Activated naive CD4-positive, alpha-beta T cell treated with anti-CD3 and anti-CD28 coated beads, Interleukin-2, amount 50 U/mL, for 72 hours (primary cell): ENCODE measurements at places on chromosomes 5 and 9. TPM values are rescaled to one million over a fixed set of nuclear protein-coding genes. Genes with fewer than 3 reads are reported as not detected.
A peak's percentile ranks its signal among the peaks of the same experiment; 100 is the strongest.

DNA sequence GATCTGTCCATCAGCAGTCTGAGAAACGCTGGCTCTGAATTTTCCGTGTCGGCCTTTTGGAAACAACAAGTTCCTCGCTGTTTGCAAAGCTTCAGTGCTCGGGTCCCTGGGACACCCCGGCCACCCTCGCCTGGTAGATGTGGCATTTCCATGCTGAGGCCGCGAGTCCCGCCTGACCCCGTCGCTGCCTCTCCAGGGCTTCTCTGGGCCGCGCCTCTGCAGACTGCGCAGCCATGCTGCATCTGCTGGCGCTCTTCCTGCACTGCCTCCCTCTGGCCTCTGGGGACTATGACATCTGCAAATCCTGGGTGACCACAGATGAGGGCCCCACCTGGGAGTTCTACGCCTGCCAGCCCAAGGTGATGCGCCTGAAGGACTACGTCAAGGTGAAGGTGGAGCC is 4.7 kb downstream of the NTNG2 start:
- DNase-seq = peak; percentile 36

DNA sequence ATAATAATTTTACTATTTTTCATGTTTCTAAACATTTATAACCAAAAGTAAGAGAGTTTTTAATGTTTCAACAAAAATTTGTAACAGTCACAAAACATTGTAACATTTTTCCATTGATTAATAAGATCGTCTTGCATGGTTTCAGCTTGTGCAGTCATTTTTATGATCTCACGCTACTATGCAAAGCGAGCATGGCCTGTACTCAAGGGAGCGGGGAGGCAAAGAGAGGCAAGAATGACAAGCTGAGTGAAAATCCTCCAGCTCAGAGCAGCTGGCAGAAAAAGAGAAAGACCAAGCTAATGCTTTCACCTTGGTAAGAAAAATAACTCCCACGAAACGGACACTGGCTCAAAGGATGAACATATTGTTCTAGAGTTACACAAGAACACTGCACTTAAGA is 90.0 kb upstream of the SV2C start:
- no peak for DNase-seq

Gene ANKRD18B
- 0.48 TPM for total RNA-seq

Gene BTNL3
- total RNA-seq = not detected

Gene MEIKIN
- not detected for total RNA-seq

GRCh38 chr9:78806492-78807160 is 509.7 kb downstream of the PSAT1 start:
- no peak for DNase-seq
